NCI-H1417 treated with DMSO at 0.1 percent for 48 hours (cell line): ENCODE measurements at places on chromosomes 2 and 18.

DNA sequence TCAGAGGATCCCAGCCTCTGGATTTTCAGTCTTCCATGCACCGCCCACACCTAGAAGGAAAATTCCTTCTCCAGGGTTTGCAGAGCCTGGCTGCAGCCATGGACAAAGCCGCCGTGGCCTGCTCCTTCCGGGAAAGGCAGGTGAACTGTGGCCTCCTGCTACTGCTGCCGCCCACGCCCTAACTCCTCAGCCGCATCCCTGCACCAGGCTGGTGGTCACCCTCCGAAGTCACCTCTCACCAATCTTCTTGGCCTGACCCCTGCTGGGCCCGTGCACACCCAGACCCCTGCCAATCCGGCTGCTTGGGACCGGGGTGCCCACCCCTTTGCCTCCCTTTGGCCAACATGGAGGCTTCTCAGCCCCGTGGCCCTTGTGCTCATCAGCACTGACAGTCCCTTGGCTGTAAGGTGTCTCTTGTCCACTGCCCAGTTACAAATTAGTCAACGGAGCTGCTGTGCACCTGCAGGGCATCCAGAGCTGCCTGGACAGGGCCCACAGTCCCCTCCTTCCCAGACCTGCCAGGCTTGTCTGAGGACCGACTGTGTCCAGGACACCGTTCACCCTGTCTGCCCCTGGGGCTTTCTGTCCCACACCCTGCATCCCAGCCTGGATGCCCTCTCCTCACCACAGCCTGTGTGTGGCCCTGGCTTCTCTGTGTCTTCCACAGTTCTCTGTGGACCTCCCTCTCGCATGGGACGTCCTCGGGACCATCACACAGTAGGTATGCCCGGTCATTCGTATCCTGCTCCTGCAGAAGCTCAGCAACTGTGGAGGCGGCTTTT is 130.1 kb upstream of the TPO start:
- no peak for DNase-seq

DNA sequence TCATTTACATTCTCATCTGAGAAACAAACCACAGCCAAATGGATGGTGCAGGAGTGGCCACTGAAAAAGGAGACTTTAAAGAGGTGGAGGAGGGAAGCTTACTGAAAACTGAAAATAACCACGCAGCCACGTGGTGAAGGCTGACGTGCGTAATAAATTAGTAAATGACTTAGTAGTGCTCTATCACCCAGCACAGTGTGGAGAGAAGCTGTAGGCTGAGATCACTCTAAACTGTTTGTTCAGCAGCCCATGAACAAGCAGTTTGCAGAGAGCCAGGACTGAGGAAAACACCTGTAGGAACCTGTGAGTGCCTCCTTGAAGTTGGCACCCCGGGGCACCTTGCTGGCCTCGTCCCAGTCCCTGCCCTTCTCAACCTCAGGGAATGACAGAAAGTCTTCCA is 193.0 kb downstream of the TXNL1 start:
- no peak for DNase-seq

DNA sequence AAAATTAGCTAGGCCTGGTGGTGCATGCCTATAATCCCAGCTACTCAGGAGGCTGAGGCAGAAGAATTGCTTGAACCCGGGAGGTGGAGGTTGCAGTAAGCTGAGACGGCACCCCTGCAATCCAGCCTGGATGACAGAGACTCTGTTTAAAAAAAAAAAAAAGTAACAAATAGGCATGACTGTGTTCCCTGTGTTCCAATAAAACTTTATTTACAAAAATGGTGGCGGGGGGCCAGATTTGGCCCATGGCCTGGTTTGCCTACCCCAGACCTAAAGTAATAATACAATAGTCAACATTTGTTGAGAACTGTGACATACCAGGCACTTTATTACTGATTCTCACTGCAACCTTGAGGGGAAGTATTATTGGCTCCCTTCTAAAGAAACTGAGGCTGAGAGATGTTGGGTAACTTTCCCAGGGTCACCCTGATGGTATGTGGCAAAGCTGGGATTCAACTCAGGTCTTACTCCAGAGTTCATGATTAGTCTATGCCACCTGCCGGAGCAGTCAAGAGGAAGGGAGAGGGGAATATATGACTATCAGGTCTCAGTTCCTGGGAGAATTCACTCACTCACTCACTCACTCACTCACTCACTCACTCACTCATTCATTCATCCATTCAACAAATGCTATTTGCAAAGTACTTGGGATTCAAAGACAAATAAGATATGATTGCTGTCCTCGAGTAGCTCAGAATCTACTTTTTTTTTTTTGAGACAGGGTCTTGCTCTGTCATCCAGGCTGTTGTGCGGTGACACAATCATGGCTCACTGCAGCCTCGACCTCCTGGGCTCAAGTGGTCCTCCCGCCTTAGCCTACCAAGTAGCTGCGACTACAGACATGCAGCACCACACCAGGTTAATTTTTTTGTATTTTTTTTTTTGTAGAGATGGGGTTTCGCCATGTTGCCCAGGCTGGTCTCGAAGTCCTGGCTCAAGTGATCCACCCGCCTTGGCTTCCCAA is 14.3 kb upstream of the KCMF1 start:
- no peak for DNase-seq

GRCh38 chr18:56831988-56832387 is 180.8 kb downstream of the WDR7 start:
- DNase-seq: no peak

DNA sequence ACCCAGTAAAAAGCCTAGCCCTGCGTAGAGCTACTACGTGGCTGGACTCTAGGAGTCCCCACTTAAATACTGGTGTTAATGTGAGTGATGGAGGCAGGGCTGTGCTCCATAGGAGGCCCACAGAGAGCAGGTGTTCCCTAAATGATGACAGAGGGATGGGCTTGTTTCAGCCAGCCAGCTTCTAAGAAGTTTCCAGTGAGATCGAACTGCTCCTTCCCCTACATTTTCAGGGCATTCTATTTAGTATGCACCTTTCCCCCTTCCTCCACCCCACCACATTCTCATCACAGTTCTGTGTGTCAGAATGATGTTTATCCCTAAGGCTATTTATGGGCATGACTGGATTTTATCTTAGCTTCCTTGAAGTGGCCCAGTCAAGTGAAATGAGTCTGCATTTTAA is 213.0 kb downstream of the TRIB2 start:
- DNase-seq: no peak

DNA sequence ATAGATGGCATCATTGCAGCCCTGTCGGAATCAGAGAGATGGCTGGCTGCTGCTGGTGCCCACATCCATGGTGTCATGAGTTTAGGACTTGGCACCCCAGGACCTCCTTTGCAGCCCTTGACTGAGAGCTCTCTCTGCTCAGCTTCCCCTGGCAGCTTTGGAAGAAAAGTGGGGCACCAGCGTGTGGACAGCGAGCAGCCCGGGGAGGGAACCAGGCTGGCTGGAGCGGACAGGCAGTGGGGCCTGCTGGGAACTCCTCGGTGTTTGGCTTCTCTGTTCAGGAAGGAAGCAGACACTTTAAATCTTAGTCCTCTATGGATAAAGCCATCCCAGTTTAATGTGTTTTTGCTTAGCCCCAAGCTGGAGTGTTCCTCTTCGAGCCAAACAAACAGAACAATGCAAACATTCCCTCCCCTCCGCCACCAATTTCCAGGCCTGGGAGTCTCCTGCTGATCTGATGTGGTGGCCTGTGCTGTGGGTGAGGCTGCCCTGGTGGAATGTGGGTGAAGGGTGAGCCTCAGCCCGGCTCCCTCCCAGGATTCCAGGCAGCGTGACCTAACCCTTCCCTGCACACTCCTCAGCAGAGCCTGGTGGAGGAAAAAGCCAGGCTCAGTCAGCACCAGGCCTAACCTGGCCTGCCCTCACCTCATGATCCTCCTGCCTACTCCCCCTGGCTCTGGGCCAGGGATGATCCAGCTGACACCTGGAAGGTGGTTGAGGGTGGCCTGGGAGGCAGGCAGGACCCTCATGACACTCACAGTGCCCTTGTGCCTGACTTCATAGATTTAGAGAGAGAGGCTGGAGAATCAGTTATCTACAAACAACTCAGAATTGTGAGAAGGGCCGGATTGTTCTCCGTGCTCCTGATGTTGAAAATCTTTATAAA is 21.6 kb upstream of the ITGB6 start:
- DNase-seq: no peak

GRCh38 chr18:13514558-13514957 is 211.8 kb downstream of the FAM210A start:
- DNase-seq: no peak

DNA sequence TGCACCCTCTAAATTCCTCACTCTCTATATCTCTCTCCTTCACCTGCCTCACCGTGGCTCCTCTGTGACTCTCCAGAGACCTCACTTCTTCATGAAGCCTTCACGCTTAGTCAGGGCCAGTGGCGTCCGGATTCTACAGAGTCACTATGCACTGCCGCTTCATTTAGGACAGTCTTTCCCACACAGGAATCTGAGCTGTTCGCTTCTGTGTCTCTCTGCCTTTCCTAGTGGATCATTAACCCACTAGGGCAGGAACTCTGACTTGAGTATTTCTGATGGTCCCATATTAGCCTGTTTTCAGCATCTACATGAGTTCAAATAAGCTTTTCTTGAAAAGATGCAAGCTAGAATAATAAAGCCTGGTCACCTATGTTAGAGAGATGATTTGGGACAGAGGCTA is 180.2 kb upstream of the DOK6 start:
- no peak for DNase-seq

- no peak for DNase-seq
Measured at GRCh38 chr2:66534461-66534860, 99.5 kb downstream of the MEIS1 start.

GRCh38 chr2:128589681-128590080 is 271.0 kb upstream of the HS6ST1 start:
- no peak for DNase-seq

DNA sequence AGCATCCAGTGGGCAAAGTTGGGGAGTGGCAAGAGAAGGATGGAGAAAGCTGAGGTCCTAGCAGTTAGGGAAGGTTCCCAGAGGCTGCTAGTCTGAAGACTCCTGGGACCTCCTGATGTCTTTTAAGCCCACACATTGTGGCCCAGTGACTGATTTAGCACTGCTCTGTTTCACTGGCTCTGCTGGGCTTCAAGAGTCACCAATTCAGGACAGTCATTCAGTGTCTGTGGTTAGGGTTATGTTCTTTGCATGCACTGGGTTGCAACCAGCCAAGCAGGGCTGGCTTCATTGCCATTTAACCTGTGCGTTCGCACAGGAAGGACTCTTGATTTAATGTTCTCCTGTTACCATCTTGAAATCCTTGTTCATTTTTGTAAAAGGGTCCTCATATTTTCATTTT is 199.2 kb downstream of the ICOS start:
- no peak for DNase-seq

DNA sequence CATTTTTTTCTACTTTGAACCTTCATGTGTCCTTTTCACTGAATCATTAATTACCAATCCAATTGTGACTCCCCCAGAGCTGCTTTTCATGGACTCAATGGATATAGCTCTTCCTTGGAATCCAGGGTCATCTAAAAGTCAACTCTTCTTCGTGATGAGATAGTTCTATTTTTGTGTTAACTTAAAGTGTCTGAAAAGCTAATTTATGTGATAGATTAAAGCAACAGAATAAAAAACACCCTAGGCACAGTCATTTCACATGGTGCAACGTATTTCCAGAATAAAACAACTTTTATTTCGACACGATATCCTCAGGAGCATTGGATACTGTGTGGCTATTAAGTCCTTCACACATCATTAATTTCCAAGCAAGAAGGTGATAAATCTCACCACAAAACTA is 250.6 kb upstream of the SPHKAP start:
- no peak for DNase-seq

DNA sequence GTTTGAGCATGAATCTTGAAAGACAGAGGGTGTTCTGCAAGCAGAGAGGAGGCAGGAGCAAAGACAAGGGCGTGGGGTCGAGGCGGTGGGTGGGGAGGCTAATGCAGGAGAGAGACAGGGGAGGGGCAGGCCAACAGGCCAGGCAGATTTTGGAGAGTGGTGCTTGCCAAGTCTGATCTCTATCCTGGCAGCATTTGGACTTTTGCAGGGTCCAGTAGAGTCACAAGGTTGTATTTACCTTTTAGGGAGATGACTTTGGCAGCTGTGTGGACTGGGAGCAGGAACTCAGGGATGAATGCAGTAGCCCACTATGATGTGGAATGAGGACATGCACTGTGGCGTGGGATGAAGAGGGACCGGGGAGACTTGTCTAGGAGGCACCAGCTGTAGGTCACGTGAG is 15.7 kb upstream of the CEP192 start:
- no peak for DNase-seq

DNA sequence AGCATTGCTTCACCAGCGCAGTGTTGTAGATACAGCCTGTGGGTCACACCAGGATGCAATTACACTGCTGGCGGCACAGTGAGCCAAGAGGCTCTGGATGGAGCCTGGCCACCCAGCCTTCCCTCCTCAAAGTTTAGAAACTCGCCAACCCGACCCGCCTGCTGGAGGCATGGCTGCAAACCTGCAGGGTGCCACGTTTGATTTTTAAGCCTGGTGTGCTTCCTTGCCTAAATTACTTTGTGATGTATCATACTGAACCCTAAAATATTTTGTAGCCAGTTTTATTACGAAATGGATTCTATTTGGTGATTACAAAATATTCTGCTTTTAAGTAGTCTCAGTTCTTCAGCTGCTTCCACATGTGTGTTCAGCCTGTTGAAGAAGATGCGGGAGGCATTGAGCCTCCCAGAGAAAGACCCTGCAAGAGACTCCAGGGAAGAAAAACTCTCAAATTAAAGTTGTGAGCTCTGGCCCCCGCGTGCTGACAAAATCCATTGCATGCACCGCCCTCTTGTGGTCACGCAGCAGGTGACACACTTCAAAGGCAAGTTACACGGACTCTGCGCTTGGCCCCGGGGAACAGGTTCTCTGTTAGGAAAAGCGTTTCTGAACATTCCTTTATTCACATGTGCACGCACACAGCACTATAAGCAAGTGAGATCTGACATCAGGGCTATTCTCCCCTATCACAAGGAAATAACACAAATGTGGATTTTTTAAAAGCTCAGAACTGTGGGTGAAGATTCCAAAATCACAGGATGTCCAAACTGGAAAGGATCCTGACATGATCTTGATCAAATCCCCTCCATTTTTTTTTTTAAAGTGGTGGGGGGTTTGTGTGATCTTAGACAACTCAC is 63.0 kb upstream of the TWIST2 start:
- no peak for DNase-seq

DNA sequence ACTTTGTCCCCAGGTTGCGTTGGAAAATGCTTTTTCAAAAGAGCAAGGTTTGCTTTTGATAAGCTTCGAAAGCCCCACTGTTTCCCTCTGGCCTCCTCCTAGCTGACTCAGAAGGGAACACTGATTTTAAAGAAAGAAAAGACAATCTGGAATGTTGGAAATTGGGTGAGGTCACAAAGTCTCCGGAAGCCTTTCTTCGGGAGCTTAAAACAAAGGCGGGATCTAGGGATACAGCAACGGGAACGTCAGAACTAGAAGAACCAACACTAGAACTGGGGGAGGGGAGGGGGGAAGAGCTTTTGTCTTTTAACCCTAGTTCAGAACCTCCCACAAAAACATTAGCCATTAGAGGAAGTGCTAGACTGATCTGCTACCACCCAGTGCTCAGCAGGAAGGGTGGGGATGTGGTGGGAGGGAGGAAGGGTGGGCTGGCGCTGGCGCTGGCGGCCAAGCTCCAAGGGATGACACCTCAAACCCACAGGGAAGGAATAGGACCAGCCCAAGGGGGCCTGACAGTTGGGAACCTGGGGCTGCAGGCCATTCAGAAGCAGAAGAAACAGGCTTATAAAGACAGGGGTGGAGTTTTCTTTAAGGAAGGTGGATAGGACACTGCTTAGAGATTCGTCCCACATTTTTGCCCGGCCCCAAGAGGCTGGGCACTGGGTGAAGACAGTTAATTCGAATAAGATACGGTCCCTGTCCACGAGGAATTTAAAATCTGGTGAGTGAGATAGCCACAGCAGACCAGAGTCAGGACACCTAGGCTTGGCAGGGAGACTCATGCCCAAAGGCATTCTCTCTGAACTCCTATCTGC is 1.7 kb downstream of the TMSB10 start:
- DNase-seq: no peak

- DNase-seq: no peak
Measured at GRCh38 chr2:226796840-226797288, 2.8 kb downstream of the IRS1 start.
